ENCODE measurements at places on chromosomes 11 and 22.

DNA sequence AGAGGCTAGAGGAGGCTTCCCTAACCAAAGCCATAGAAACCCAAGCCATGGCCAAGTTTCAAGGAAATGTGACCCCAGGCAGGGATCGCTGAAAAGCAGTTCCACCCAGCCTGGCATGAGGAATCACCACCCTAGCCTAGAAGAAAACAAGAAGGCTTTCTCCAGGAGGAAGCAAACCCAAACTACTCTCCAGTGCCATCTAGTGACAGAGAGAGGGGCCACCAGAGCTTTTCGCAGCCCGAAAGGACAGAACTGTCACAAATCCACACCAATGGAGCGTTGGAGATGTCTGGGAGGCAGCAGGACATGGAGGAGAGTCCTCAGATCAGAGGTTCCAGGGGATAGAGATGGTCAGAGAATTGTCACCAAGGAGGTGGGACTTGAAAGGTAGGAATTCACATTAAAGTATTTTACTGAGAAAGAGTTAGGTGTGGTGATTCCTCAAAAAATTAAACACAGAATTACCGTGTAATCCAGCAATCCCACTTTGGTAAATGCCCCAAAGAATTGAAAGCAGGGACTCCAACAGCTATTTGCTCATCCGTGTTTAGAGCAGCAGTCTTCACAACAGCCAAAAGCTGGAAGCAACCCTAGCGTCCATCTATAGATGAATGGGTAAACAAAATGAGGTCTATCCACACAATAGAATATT lies 67.3 kb upstream of the NUP50 start:
- peak; percentile 84 for DNase-seq

GRCh38 chr11:18527512-18527911 lies 770 bp upstream of the TSG101 start:
- DNase-seq: peak; percentile 3

GRCh38 chr11:57566005-57566904 lies 1.2 kb downstream of the UBE2L6 start:
- no peak for DNase-seq

DNA sequence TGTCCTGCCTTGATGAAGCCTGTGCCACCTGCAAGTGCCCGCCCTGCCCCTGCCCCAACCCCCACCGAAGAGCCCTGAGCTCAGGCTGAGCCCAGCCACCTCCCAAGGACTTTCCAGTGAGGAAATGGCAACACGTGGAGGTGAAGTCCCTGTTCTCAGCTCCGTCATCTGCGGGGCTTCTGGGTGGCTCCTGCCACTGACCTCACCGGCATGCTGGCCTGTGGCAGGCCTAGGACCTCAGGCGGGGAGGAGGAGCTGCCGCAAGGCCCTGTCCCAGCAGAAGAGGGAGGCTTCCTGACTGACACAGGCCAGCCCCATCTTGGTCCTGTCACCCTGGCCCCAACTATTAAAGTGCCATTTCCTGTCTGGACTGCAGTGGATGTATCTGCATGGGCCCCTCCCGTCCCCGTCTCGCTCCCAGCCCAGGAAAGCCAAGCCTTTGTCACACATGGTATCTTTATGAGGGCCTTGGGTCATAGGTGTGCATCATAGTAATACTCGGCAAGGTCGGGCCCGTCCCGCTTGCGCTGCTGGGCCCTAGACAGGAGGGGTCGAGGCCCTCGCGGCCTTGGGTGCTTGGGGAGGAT lies 882 bp downstream of the FREY1 start:
- no peak for DNase-seq

GRCh38 chr22:39185601-39186012 lies 33.1 kb upstream of the CBX7 start:
- DNase-seq: peak; percentile 58

- DNase-seq: no peak
Measured at GRCh38 chr11:15742626-15743519, 613.5 kb downstream of the SOX6 start.

GRCh38 chr11:46162700-46163099 lies 41.4 kb upstream of the PHF21A start:
- no peak for DNase-seq

- DNase-seq: no peak
Measured at GRCh38 chr22:47292546-47293320, 530.3 kb downstream of the TBC1D22A start.

GRCh38 chr11:67240576-67241389 lies 25.5 kb upstream of the GRK2 start:
- DNase-seq: peak; percentile 49
